NCI-H1694 treated with DMSO at 0.1 percent for 48 hours (cell line): ENCODE measurements at places on chromosomes 2 and 18.

GRCh38 chr18:48804856-48805610 lies 145.7 kb downstream of the SMAD7 start:
- no peak for DNase-seq

GRCh38 chr2:64101141-64101591 lies 43.1 kb downstream of the PELI1 start:
- DNase-seq: no peak

GRCh38 chr18:45161850-45162249 lies 453.4 kb upstream of the SLC14A2 start:
- no peak for DNase-seq

- DNase-seq: no peak
Measured at GRCh38 chr18:33781429-33781828, 203.4 kb downstream of the ASXL3 start.

- DNase-seq: no peak
Measured at GRCh38 chr2:196544906-196545433, 94.5 kb upstream of the CCDC150 start.

- DNase-seq: no peak
Measured at GRCh38 chr2:222203041-222203440, 95.8 kb downstream of the PAX3 start.

GRCh38 chr2:2913601-2914120 lies 464.0 kb downstream of the EIPR1 start:
- no peak for DNase-seq

GRCh38 chr2:218081695-218082094 lies 12.6 kb downstream of the RUFY4 start:
- DNase-seq: no peak

DNA sequence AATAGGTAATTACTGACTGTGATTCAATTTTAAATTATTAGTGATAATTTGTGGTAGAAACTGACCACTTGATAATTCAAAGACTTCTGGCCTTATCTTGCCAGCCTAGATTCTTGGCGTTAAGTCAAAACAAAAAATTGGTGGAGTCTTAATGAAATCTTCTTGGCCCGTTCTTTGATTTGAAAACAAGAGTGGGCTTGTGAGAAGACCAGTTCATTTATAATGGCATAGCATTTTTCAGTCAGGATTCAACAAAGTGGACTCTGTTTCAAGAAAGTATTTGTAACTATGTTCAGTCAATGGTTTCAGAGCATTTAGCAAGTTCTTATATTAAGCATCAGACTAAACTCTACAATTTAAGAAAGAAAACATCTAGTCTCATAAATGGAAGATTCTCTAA lies 26.0 kb downstream of the ITGA4 start:
- no peak for DNase-seq

DNA sequence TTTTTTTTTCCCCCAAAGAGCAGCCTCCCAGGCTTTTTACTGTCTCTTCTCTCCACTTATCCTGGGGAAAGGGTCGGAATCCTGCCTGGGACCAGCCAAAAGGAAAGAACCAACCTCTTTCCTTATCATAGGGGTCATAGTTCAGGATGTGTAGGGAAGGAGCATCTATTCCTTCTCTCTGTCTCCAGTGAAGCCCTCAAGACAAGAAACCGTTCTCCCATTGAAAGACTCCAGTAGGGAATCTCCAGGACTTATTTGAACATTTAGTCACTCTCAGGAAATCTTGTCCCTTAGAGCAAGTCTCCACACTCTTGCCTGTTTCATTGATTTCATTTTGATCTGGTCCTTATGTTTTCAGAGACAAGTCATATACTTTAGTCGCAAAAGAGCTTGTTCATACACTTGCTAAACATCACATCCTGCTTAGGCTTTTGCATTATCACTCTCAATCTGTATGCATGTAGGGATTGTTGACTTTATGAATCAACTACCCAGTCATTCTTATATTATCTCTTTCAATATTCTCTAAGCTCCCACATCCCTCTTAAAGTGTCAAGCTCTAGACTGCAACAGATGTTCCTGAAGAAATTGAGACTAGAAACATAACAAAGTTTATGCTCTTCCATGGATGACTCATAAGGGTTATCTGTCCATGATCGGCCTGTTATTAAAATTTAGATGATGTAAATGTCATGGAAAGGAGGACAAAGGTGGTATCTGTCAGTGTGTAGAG lies 116.2 kb upstream of the ST6GAL2 start:
- no peak for DNase-seq

DNA sequence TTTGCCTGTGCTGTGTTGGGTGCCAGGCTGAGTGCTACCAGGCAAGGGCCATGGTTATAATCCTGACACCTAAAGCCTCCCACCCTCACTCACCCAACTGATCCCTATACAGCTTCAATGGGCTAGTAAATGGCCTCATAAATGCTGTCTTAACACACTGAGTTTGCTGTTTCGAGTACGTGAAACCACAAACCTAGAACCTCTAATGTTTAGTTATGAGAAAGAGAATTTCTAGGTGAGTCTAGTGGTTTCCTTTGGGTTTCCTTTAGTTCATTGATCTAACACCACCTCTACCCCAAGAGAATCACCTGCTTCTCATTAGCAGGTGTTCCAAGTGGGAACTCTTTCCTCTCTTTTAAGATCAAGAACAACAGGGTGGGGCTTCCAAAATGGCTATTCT lies 172.0 kb downstream of the MC4R start:
- no peak for DNase-seq

DNA sequence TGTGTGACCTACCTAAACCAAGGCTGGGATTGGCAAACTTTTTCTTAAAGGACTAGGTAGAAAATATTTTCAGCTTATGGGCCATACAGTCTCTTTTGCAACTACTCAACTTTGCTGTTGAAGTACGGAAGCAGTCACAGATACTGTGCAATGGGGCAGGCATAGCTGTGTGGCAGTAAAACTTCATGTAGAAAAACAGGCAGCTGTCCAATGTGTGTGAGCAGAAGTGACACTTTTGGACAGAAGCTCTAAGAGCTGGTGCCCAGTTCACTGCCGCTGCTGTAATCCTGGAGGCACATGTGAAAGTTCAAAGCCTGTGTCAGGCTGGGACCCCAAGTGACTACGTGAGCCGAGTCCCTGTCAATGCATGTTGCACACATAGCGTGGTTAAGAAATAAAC lies 46.7 kb downstream of the MAPK4 start:
- DNase-seq: no peak

- no peak for DNase-seq
Measured at GRCh38 chr2:216074380-216074779, 7.2 kb downstream of the PECR start.

- DNase-seq: no peak
Measured at GRCh38 chr2:17101596-17101995, 416.6 kb downstream of the RAD51AP2 start.

DNA sequence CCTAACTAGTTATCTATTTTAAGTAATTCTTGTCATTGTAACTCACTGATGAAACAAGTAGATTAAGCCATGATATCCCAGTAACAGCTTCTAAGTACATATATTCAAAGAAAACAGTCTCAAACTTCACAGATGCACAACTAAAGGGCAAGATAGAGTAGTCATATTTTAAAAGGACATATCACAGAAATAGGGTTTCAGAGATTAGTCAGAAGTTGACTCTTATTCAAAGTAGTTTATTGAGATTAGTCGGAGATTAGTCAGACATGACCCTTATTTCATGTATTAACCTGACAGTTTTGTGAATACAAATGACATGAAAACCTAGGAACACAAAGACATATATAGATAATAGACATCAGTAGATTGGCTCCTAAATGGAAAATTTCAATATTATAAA lies 15.9 kb upstream of the CHAC2 start:
- no peak for DNase-seq

DNA sequence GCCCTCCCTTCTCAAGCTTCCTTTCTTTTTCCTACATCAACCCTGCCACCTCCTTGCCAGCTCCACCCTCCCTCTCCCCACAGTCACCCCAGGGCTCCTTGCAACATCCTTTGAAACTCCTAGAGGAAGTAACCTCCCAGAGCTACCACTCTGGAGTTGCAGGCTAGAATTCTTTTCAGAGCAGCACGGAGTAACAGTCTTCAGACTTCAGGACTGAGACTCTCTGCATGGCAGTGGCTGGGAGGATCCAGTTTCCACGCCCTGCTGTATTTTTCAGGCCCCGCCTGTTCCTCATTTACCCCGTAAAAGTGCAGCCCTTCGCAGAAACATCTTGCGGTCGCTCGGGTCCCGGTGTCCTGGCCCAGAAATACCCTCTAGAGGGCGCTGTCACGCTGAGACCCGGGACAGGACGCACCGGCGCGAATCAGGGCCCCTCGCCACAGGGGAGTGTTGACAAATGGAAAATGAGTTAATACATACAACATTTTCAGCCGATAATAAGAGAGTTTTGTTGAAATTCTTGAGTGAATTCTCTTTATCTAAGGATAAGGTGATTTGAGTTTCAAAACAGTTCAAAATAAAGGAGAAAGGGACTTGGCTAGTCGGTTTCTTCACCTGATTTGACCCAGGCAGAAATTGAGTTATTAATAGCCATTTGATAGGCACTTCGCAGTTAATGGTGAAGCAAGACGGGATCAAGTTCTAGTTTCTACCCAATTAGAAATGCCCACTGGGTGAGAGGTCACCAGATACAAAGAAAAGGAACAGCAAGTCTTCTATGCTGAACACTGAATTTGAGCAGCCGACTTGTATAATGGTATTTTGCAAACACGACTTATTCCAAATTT lies 18.5 kb upstream of the NTSR2 start:
- peak; percentile 87 for DNase-seq

DNA sequence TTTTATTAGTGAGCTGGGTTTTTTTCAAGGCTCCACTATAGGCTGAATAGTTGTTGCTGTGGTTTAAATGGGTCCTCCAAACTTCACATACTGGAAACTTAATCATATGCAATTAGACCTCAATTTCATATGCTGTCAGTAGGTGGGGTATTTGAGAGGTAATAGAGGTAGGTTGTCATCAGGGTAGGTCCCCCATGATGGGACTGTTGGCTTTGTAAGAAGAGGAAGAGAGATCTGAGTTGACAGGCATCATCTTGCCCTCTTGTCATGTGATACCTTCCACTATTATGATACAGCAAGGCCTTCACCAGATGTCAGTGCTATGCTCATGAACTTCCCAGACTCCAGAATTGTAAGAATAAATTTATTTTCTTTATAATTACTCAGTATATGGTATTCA lies 819.4 kb downstream of the LRP1B start:
- no peak for DNase-seq

DNA sequence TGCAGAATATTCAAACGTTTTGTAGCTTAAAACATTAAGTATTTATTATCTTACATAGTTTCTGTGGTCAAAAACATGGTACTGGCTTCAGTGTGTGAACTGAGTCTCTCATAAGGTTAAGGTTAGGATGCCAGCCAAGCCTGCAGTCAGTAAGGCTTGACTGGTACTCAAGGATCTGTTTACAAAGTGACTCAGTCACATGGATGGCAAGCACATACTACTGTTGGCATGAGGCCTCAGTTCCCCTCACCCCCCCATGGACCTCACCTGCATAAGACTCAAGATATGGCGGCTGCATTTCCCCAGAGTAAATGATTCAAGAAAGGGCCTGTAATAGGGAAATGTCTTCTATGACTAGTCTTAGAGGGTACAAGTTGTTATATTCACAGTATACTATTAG lies 1167.5 kb downstream of the DPP10 start:
- DNase-seq: no peak

GRCh38 chr2:46477925-46478324 lies 1.4 kb upstream of the TMEM247 start:
- DNase-seq: no peak
